ENCODE measurements at places on chromosomes 12 and 14.

DNA sequence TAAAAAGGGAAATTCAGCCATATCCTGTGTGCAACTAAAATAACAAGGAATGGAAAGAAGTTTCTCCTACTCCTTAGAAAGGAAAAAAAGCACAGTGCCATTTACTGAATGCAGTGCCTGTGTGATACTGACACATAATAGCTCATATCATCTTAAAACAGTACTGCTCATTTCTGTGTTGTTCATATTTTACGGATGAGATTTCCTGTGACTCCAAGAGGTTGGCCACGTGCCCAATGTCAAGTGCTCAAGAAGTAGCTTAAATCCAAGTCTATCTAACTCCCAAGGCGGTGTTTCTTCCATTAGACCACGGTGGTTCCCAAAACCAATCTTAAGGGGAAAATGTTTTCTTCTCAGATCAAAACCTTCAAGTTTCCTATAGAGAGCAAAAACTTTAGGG, 20.0 kb downstream of the MAP3K9 start:
- peak; percentile 53 for DNase-seq

GRCh38 chr14:75247286-75247922, 31.2 kb upstream of the FOS start:
- no peak for DNase-seq

DNA sequence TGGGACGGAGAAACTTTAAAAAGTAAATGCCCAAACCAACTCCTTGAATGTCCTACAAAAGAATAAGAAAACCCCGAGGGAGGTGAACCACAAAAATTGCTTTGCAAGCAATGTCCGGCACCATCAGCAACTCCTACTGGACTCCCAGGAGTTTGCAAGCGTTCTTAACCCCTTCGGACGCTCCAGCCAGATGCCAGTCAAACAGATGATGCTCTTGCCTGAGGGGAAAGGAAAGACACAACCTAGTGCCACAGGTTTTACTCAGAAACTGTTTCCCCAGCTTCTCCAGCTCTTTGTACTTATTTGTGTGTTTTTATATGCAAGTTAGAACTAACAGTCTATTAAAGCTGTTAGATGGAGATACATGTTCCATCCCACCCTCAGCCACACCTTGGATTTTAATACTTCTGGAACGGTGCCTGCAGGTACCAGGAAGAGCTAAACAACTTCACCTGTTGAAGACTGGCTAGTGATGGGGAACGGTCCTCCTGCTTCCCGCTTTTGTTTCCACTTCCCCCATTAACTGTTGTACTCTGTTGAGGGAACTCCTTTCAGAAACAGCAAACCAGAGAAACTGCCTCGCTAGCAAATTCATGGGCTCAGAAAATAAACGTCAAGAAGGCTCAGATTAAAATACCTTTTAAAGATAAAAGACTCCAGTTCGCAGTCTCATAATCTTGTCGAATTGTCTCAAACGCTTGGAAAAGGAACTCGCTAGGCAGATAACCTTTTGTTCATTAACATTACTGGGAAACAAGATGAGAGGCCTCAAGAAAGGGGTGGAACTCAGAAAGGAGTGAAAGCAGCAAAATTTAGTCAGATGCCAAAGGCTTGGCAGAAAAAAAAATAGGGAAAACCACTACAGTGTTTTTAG, 1.1 kb upstream of the FERMT2 start:
- peak; percentile 85 for DNase-seq

DNA sequence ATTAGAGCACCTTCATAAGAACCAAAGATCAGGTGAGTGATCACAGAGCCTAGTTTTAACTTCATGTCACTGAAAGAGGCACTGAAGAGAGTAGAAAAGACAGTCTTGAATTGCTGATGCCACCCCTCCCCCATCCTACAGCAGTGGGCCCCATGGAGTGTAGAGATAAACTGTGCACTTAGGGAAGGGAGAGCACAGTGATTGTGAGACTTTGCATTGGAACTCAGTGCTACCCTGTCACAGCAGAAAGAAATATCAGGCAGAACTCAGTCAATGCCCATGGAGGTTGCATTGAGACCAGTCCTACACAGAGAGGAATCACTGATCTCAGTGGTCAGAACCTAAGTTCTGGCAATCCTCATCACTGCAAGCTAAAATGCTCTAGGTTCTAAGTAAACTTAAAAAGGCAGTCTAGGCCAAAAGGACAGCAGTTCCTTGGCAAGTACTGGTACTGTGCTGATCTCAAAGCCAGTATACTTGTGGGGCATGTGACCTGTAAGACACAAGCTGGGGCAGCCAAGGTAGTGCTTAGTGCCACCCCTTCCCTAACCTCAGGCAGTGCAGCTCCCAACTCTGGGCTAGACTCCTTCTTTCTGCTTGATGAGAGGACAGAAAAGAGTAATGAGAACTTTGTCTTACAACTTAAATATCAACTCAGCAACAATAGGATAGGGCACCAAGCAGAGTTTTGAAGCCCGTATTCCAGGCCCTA, 94.1 kb downstream of the FSCB start:
- DNase-seq: no peak

GRCh38 chr12:76936275-76937193, 57.7 kb upstream of the CSRP2 start:
- no peak for DNase-seq

DNA sequence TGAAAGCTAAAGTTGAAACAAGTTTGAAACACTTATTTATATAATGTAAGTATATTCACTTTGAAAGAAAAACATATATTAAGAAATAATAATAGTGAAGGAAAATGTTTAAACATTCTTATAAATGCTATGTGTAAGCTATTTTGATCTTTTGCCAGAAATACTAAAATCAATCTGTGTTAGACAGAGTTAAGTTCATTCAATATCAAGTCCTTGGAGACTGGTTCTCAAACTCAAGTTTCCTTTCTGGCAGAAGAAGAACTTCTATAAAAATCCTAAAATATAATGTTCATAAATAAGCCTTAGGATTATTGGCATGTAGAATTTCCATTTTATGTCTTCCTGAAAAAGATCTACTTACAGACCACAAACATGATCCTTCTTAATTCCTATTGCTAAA, 45.3 kb downstream of the TAOK3 start:
- no peak for DNase-seq

Data from RPMI7951 (cell line).